ENCODE measurements at places on chromosomes 2 and 18.

GRCh38 chr2:120647487-120647886 lies 88.2 kb upstream of the GLI2 start:
- no peak for DNase-seq

DNA sequence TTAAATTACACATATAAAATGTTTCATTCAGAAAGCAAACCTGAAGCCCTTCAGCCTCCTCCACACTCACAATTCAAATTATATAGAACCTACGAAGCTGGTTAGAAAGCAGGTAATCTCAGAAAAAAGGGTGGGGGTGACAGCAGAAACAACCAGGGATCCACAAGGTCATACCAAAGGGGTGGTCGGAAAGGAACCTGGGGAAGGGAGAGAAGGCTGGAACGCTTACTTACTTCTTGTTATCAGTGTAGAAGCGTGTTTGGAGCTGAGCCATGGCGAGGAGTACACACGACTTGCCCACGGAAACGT lies 316 bp downstream of the WDR12 start:
- no peak for DNase-seq

DNA sequence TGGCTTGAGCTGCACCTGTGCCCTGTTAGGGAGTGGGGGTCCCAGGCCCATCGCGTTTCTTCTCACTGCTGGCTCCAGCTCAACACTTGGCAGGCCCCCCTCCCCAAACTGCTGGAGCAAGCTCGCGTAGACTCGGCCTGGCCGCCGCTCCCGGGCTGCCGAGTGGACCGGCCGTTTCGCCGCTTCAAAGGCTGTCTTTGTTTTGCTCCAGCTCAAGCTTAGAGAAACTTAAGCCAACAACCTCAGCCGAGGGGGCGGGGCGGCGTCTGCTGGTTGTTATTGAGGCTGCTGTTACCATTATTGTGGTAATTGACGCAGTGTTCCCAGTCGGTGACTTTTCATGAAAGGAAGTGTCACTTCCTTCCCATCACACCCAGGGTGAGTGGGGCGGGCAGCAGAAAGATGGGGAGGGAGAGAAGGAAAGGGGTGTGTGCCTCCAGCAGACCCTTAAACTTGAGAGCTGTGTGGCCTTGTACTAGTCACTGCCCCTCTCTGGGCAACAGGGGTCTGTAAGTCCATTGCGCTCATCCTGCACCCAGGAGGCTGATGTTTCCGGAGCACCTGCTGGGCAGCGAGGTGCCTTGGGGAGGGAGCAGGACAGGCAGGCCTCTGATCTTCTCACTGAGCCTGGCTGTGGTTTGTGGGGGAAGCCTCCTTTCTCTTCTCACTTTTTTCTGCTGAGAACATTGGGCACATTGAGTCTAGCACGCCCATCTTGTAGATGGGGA lies 2.1 kb downstream of the ARID5A start:
- DNase-seq, result no peak

GRCh38 chr2:235669983-235670962 lies 176.4 kb downstream of the AGAP1 start:
- DNase-seq, result peak; percentile 77

DNA sequence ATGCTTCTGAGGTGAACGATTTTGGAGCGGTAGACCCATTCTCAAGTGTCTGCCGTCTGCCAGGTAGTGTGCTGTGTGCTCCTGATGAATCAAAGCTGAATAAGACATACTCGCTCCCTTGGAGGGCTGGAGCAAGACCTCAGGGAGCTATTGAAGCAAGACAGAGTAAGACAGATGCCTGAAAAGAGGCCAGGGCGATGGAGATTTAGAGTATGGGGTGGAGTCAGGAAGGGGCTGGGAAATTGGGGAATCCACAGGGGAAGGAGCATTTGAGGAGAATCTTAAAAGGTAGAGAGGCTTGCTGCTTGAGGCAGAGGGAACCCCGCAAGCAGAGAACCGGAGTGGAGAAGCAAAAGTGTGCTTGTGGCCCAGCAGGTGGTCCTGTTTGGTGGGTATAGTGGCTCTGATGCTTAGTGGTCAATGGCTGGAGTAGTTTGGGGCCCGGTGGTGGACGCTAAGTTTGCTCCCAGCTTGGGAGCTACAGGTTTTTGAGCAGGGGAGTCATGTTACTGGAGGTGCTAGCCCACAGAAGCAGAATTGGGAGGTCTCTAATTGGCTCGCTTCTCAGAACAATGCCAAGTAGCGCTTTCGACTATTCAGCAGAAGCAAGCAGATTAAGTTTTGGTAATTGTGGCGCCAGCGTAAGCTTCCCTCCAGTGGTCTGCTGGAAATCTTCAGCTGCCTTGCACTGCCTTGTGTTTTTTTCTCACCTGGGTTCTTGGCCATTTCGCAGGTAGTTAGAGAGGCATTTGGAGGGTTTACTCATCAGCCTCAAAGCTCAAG lies 2.0 kb downstream of the CNNM4 start:
- DNase-seq, result no peak

GRCh38 chr2:23323198-23323916 lies 61.6 kb upstream of the KLHL29 start:
- DNase-seq, result no peak

DNA sequence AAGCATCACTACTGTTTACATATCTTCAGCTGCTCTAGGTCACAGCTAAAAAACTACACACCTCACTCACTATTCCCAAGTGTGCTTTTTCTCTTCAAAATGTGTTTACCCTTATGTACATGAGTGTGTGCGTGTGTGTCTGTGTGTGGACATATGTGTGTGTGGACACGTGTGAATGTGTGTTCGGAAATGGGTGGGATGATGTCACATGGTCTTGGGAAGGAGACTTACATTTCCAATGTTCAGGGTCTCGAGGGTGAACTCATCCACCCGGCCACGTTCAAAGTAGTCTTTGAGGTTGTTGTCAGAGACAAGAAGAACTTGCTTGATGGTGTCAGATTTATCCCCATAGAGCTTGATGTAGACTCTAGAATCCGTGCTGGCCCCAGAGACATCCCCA lies 87.8 kb downstream of the LOXHD1 start:
- no peak for DNase-seq

DNA sequence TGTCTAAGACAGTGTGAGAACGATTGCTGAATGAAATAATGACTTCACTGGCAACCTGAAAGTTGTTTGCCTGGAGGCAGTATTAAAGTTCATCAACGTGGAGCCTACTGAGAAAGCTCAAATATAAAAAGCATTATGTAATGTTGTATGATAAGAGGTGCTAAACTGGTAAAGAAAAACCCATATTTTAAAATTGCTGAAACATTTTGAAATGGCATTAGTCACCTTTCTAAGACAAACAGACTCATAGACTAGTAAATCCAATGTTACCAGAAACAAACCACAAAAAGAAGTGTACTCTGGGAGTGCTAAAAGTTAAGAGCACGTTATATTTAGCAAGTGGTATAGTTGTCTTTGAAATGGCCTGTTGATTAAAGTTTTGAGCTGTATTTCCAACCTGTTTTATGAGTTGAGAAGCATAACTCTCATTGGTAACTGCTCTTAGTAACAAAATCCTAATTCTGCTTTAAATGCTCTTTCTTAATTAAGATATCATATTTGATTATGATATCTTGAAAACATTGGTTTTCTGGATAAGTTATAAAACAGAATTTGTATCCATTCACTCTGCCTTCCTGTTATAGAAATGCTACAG lies 62.7 kb downstream of the CYP1B1 start:
- DNase-seq, result no peak

GRCh38 chr18:28581521-28582071 lies 404.7 kb upstream of the CDH2 start:
- DNase-seq, result no peak

DNA sequence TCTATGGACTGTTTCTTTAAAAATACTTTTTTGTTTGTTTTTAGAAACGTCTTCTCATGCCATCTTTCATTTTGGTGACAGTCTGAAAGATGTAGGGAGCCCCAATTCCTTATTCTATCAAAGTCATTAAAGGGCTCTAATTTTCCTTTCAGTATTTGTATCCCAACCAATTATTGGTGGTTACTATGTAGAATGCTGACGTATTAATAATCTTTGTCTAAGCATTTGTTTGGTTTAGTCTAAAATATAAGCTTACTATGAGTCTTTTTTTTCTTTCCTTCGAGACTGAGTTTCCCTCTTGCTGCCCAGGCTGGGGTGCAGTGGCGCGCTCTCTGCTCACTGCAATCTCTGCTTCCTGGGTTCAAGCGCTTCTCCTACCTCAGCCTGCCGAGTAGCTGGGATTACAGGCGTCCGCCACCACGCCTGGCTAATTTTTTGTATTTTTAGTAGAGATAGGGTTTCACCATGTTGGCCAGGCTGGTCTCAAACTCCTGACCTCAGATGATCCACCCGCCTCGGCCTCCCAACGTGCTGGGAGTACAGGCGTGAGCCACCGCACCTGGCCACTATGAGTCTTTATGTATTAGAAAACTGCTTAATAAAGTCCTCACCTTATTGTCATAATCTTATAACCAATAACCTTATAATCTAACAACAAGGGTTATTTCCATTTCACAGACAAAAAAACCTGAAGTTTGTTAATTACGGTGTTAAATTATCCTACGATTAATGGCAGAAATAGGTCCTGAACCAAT lies 849 bp upstream of the VRK2 start:
- no peak for DNase-seq

- DNase-seq, result no peak
These were observed 550.7 kb downstream of the RNF144A start for GRCh38 chr2:7467782-7468447.

- DNase-seq, result no peak
These were observed 441.4 kb downstream of the NBAS start for GRCh38 chr2:15119722-15120175.

DNA sequence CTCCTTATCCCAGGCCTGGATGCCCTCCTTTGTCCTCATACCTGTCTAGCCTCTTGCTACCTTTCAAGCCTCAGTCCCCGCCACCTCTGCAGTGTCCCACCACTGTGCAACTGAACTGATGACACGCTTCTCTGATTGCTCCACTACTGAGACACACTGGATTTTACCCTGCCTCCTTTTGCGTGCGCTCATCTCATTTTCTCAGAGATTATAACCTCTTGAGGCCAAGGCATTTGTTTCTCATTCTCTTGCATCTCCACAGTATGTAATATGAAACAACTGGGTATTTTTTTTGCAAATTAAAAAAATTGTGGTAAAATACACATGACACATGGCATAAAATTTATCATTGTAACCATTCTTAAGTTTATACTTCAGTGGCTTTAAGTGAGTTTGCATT lies 95.4 kb downstream of the PRKCE start:
- DNase-seq, result no peak

GRCh38 chr2:53536583-53537361 lies 230.8 kb upstream of the CHAC2 start:
- DNase-seq, result no peak

DNA sequence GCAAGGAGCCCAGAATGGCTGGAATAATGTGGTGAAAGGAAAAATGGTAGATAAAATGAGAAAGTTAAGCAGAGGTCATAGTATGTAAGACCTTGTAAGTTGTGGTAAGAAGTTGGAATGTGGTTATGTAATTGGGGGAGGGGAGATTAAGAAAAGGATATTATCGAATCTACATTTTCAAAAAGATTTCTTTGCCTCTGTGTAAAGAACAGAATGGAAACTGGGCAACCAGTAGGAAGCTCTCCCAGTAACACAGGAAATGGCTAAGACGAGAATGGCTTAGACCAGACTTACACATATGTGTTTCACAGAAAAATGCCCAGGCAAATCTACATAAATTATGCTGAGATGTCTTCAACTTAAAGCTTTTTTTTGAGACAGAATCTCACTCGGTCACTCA lies 13.2 kb downstream of the MEMO1 start:
- DNase-seq, result no peak

DNA sequence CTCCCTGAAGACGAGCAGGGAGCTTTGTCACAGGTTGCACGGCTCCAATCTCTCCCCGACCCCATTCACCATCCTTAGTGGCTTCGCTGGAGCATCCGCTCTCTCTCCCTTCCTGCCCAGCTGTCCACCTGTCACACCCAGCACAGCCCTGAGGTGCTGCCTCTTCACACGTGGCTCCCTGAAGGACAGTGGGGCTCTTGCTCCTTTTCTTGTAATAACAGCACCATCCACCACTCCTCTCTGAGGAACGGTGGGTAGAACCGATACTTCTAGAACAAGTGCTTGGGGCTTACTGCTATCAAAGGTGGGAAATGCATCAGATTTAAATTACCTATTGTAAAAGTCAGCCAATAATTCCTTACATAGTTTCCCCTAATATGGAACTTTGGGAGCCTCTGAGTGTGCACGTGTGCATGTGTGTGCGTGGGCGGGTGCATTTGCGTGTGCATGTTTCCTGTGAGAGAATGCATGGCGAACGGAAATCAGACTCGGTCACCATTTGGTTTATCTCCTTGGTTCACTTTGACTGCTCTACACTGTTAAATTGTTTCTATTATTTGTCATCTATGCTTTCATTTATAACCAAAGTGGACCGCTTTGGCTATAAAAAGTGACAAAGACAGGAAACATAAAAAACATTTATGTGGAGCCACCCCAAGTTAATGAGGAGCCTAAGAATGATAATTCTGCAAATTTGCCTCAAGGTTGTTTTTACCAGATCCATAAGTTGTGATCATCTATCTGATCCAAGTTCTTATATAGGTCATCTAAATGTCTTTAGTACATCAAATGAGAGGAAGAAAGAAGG lies 39.1 kb downstream of the KLHL29 start:
- peak; percentile 13 for DNase-seq

DNA sequence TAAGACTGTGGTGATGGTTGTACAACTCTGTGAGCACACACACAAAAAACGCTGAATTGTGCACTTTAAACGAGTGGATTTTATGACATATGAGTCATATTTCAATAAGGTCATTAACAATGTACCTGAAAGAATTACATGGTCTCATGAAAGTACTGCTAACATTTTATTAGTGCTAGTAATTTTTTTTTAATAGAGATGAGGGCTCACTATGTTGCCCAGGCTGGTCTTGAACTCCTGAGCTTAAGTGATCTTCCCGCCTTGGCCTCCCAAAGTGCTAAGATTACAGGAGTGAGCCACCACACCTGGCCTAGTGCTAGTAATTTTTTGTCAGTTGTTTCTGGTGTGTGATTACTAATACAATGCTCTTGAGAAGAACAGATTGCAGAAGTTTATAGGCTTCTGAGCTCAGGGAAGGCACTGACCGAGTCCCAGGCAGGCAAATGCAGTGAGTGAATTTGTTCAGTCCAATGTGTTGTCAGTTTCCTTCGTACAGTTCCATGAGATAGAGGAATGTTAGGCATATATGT lies 177.0 kb downstream of the TGIF1 start:
- no peak for DNase-seq

GRCh38 chr2:46816846-46817726 lies 98.5 kb downstream of the MCFD2 start:
- no peak for DNase-seq
